ENCODE measurements at places on chromosomes 1 and 21.

DNA sequence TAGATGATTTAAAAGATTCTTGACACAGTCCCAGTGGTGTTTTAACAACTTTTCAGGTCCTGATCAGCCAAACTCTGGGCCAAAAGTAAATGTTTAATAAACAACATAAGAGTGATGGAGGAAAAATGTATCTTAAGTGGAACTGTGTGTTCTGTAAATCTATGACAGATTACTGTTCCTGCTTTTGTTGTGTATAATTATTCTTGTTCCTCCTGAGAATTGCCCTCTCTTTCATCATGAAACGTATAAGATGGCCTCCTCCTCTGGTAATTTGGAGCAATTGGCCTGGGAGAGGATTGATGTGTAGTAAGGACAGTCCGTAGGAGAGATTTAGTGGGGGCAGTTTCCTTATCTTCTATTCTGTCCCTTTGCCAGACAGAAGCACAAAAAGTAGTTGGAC lies 34.5 kb downstream of the GALNT2 start:
- DNase-seq, result no peak

DNA sequence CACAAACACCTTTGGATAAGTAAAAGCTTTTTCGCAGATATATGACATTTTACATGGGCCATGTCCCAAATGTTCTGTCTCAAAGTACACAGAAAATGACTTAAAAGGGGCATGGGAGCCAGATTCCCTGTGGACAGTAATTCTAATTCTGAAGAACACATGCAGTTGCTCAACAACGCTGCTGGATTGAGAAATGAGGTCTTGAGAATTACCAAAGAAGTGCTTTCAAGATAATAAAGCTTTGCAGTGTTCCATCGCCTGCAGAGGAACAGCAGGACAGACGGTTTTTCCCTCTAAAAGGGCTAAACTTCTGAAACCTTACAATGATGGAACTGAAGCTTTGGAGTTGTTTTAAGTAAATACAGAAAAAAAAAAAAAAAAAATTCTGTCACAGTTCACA lies 55.3 kb upstream of the HSPA13 start:
- no peak for DNase-seq

- no peak for DNase-seq
These were observed 155.7 kb upstream of the BEND5 start for GRCh38 chr1:48932366-48932765.

DNA sequence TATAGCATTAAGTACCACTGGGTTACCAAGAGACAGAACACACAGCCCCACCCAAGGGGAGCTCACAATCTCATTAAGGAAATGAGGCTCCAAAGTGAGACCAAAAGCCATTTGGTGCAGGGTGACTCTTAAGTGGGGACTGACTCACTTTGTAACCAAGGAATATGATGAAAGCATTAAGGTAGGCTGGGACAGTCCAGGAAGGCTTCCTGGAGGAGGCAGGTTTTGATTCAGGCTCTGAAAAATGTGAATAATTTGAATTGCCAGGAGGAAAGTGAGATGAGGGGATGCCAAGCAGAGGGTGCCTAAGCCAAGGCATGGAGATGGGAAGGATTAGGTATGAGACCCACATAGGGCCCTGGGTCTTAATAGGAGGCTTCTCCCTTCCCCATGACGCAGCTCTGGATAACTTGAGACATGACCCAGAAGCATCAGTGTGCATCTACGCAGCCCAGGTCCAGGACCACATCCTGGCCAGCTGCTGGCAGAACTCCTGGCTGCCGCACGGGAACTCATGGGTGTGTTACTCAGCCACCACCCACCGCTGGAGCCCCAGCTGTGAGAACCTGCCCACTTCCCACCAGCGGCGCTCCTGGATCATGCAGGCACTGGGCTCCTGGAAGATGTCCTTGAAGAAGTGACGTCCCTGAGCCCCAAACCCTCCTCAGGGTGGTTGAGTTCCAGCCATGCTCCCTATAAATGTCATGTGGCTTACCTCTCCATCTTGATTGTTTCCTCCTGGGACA lies 5.9 kb upstream of the TTC4 start:
- DNase-seq, result no peak

- DNase-seq, result no peak
These were observed 7.5 kb downstream of the TRIM63 start for GRCh38 chr1:26059906-26060305.
